H54 (cell line): ENCODE measurements at places on chromosomes 11 and 22.
A peak's percentile ranks its signal among the peaks of the same experiment; 100 is the strongest.

- no peak for DNase-seq
These were observed 64.7 kb downstream of the SLC1A2 start for GRCh38 chr11:35354644-35355043.

GRCh38 chr11:70201882-70202861 is 924 bp upstream of the FADD start:
- no peak for DNase-seq

DNA sequence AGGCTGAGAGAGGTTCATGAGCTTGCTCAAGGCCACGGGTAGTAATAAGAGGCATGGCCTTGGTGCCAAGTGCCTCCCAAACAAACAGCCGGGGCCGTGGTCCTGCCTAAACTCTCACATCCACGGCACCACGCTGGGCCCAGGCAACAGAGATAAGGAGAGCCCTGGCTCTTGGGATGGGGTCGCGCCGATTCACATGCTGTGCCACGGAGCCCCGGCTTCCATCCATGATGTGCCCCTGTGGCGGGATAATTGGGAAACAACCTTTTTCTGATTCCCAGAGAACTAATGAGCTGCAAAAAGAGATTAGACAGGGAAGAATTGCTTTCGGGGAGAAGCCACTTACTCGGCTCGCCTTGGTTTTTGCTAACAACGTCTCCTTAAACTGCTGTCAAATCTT is 22.0 kb downstream of the TP53AIP1 start:
- DNase-seq = no peak

GRCh38 chr22:49916831-49917230 is 1.4 kb downstream of the ALG12 start:
- no peak for DNase-seq

GRCh38 chr11:102810950-102811660 is 13.1 kb upstream of the MMP1 start:
- no peak for DNase-seq

DNA sequence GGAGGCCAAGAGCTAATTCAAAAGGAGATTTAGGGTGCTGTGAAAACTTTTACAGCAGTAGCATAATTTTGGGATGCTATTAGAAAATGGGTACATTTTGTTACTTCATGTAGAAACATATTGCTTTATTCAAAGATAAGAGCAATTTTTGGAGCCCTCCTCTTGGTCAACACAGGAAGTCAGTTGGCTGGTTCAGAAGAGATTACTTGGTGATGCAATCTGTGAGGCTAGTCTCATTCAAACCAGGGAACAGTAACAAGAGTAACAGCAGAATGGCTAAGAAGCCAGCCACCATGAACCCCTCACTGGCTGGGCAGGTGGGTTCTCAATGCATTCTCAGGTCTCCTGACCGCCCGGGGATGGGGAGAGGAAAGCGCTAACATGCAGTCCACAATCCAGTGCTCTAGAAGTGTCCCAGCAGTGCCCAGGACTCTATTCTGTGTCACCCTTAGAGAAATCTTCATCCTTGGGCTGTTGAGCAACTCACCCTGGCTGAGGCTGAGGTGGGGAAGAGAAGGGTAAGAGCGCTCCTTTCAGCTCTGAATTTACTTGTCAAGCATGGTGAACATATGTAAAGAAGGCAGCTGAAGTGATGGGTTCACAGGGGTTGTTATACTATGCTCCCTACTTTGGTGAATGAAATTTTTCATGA is 262.2 kb upstream of the UBASH3B start:
- no peak for DNase-seq

DNA sequence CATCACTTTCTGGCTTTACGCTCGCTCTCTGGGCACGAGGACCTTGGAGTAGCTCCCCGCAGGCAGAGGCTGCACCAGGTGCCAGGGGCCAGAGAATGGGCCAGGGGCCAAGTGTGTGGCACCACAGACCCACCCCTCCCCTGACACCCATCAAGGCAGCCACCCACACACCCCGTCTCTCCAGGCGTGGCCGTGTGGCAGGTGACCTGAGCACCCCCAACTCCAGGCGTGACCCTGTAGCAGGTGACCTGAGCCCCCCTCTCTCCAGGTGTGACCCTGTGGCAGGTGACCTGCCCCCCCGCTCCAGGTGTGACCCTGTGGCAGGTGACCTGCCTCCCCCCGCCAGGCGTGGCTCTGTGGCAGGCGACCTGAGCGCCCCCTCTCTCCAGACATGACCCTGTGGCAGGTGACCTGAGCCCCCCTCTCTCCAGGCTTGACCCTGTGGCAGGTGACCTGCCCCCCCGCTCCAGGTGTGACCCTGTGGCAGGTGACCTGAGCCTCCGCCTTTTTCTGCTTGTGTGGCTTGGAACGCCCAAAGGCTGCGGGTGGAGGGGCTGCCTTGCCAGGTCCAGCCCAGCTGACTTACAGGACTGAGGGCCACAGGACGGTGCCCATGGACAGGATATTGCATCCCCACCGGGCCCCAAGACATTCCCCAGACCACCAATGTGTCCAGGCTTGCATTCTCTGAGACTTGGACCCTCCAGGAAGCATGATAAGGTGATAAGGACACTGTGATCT is 667.2 kb downstream of the BRD1 start:
- DNase-seq = no peak

DNA sequence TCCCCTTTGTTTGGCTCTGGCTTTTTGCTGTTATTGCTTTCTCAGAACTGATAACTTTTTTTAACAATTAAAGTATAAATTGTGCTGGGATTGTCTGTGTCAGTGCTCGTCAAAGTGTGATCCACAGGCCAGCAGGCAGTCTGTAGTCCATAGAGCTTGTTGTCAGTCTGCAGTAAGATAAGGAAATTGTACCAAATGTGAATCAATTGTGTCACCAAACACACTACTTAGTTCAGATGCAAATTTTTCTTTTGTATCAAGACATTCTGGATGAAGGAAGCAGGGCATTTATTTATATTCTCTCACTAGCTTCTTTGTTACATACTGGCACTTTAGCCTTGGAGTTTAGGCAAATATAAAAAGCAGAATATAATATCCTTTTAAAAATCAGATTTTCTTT is 121.0 kb downstream of the WNT11 start:
- no peak for DNase-seq

DNA sequence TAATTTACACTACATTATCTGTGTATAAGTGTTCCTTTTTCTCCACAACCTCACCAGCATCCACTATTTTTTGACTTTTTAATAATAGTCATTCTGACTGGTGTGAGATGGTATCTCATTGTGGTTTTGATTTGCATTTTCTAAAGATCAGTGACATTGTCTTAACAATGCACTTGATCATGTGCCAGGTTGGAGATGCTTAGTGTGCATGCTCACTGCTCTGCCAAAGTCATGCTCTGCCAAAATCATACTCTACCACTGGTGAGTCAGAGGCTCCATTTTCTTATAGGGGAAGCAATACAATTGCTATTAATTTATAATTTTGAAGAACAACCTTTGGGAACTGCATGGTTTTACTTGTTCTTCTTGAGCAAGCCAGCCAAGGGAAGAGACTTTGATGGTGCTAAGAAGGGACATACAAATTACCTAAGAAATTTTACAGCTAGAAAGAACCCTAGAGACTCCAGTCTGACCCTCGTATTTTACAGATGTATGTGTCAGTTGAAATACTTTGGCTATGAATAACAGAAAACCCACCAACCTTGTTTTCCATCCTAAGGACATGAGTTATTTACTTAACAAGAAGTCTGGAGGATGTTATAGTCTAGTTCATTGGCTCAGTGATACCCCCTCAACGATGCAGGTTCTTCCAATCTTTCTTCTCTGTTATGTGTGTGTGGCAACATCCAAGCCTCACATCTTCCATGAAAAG is 368.9 kb downstream of the DDX10 start:
- DNase-seq = no peak

GRCh38 chr22:20080776-20081654 is 974 bp downstream of the DGCR8 start:
- DNase-seq = peak; percentile 36

DNA sequence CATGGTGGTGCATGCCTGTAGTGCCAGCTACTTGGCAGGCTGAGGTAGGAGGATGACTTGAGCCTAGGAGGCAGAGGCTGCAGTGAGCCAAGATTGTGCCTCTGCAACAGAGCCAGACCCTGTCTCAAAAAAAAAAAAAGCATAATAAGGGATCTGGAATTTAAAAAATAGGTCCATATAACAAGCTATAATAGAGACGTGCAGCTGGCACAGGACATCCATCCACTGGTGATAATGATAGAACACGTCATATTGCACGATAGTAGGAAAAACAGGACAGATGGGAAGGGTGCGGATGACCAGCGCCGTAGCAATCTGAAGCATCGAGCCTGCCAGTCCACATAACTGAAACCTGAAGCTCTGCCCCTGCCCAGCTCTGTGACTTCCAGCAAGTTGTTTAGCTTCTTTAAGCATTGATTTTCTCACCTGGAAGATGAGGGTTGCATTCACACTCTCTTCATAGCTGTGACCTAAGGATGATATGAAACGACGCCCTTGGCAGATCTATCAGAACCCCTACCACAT is 60.3 kb upstream of the PRODH start:
- no peak for DNase-seq

DNA sequence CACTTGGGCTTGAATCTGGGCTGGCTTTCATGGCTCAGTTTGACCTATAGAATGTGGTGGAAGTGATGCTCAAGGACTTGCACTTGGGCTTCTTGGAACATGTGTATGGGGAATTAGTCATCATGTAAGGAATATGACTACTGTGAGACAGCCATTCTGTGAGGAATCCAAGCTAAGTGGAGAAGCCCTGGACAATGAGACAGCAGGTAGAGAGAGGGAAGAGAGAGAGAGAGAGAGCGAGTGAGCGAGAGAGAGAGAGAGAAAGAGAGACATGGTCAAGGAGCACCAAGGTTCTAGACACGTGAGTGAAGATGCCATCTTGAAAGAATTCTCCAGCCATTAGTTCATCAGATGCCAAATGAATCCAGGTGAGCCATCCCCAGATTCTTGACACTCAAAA is 261.6 kb upstream of the SORL1-AS1 start:
- no peak for DNase-seq

DNA sequence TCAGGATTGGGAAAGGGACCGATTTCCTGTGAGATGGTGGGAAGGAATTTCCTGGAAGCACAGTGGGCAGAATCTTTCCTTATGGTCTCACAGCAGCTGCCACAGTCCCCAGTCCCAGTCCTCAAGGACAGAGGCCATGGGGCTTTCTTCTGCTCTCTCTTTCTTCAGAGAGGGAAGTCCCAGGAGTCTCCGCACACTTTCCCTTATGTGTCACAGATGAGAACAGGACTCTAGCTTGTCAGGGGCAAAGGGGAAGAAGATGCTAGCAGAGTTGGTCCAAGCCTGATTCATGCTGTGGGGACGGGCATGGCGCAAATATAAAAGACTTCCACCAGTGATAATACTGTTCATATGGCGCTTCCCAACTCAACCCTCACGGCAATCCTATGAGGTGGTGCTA is 7.5 kb upstream of the PPFIA1 start:
- no peak for DNase-seq
